HT1080 (cell line): ENCODE measurements at places on chromosomes 13 and 19.
A peak's percentile ranks its signal among the peaks of the same experiment; 100 is the strongest.

- DNase-seq, result no peak
Observed at GRCh38 chr13:24083141-24083540, 77.4 kb upstream of the SPATA13 start.

GRCh38 chr13:37597477-37598025 is 1.0 kb downstream of the POSTN start:
- no peak for DNase-seq

- no peak for DNase-seq
Observed at GRCh38 chr19:9818175-9818733, 625 bp downstream of the FBXL12 start.

GRCh38 chr13:58406545-58406944 is 775.0 kb downstream of the PCDH17 start:
- no peak for DNase-seq

DNA sequence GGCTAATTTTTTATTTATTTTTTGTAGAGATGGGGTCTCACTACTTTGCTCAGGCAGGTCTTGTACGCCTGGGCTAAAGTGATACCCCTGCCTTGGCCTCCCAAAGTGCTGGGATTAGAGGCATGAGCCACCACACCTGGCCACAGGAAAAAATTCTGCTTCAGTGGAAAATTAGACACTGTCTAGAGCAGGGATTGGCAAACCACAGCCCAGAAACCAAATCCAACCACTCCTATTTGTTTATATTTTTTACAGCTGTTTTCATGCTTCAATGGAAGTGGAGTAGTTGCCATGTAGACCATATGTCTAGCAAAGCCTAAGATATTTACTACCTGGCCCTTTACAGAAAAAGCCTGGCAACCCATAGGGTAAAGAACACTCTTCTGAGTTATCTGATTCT is 123.7 kb upstream of the MRI1 start:
- DNase-seq, result no peak

DNA sequence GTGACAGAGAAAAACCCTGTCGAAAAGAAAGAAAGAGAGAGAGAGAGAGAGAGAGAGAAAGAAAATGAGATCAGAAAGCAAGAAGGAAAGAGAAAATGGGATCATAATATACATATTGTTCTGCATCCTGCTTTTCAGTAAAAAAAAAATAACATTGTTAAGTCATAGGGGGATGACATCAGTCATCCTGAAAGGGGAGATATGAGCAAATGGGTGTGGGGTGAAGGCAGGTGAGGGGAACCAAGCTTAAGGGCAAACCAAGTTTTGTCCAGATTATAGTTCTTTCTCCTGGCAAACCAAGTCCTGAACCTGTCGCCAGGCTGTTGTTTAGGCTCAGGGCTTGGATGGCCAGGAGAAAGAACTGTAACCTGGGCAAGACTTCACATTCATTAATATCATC is 92.6 kb upstream of the TMTC4 start:
- no peak for DNase-seq

DNA sequence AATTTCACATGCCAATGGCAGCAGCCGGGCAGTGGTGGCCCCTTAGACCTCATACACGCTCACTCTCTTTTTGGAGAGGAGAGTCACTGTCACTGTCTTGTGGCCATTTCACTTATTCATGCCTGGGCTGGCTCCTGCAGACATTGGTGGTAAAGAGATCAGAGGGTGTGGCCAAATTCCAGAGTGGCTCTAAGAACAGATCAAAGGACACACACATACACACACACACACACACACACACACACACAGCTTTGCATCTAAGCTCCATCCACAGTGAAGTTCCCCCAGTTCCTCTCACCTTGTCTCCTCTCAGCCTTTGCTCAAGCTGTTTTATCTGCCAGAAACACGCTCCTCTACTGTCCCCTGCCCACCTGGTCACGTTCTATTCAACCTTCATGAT is 46.5 kb upstream of the KPNA3 start:
- DNase-seq, result no peak

DNA sequence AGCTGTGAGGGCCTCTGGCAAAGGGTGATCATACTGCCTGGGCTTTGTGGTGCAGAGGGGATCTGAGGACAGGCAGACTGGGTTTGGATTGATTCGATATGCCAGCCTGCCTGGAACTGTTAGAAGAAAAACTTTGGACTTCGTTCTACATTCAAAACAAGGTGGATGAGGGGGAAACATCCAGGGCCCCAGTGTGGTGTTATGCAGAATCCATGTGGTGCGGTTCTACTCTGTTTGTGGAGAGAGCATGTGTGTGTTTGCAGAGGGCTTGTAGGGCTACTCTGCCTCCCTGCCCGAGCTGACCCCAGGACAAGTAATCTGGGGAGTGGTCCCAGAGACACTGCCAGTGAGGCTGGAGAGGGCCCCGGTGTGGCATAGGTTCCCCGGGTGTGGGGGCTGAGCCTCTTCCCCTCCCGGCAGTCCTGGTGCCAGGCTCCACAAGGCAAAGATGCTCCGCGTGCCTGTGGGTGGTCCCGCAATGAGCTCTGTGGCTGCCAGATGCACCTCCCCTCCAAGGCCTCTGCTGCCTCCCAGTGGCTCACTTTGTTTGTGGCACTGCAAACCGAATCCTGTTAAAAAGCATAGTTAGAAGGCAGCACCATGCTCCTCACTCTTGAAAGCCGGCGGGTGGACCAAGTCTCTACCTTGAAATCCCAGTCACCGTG is 22.3 kb upstream of the TFDP1 start:
- peak; percentile 67 for DNase-seq

DNA sequence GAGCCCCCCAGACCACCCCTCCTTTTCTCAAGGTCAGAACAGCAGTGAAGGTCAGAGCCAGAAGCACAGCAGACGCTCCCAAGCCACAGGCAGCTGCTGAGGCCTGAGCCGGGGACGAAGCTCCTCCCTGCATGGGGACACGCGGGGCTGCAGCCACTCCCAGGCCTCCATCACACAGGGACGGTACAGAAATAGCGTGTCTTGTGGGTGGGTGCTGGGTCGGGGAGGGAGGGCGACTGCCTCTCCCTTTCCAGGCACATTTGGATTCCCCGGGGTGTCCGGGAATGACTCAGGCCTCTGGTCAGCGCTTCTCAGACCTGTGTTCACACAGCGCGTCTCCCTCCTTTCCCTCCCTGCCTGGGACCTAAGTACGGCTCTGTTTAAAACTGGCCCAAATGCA is 33.2 kb downstream of the RASA3 start:
- peak; percentile 75 for DNase-seq

DNA sequence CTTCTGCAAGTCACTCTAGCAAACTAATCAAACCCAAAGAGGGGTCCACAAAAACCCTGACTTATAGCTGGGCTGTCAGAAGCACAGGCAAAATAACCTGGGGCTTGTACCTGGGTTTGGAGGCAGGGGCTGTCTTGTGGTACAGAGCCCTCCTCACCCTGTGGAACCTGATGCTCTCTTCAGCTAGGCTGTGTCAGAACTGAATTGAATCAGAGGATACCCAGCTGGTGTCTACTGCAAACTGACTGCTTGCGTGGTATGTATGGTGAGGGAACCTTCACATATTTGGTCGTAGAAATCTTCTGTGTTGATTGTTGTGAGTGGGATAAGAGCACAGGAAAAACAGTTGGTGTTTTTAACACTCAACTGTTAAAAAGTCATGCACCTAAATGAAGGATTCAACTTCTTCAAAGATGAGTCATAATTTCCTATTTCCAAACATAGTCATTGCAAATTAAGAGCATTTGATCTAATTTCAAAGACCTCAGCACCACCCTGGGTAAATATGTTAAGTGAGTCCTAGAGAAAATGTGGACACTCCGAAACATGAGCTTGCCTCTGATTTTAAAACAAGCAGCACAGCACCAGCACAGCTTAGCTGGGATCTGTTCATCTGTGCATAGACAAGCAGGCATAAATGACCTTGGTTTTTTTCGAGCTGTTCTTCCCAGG is 840.2 kb downstream of the UQCRFS1 start:
- no peak for DNase-seq

DNA sequence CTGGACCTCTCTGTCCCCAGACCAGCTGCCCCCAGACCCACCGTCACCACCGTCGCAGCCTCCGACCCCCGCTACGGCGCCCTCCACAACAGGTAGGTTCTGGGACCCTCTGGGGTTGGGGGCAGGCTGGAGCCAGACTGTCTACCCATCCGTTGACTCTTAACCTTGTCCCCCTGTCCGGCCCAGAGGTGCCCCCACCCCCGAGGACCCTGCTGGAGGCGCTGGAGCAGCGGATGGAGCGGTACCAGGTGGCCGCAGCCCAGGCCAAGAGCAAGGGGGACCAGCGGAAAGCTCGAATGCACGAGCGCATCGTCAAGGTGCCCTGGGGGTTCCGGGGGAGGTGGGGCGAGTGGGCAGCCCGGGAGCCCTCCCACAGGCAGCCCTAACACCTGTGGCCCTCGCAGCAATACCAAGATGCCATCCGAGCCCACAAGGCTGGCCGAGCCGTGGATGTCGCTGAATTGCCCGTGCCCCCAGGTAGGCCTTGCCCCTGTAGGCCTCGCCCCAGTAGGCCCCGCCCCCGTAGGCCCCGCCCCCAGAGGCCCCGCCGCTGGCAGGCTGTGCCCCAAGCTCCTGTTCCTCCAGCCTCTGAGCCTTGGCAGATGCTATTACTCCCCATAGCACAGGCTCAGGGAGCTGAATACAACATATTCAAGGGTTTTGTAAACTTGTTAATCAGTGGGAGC is 12.9 kb downstream of the CC2D1A start:
- DNase-seq, result no peak

DNA sequence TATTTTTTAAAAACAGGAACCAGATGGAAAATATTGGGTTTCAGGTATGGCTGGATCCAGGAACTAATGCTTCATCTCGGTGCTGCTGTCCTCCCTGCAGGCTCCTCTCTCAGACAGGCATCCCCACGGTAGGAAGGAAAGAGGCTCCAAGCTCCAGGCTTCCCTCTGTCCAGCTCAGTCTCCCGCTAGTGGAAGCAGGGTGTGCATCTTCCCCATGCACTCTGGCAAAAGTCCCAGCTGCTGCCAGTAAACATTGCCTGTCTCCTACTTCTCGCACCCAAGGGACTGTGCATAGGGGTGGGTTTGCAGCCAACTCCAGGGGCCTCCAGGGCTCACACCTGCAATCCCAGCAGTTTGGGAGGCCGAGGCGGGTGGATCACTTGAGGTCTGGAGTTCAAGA is 29.2 kb downstream of the IL12RB1 start:
- DNase-seq, result no peak

DNA sequence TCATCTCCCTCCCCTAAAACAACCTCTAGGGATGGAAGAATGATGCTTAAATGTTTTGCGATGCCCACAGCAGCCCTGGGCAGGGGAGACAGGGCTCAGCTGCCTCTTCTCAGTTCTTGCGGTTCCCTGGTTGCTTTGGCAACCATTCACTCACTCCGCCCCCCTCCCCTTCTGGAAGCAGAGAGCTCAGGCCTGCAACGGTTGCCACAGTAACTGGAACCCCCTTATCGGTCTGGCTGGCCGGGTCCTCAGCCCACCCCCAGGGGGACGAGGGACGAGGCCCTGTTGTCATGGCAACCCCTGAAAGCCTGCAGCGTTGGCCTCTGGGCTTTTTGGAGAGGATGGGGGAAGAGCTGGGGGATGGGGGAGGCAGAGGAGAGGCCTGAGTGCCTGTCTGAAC is 19.5 kb downstream of the NOVA2 start:
- no peak for DNase-seq

GRCh38 chr19:1411255-1412191 is 4.1 kb downstream of the DAZAP1 start:
- DNase-seq, result no peak

DNA sequence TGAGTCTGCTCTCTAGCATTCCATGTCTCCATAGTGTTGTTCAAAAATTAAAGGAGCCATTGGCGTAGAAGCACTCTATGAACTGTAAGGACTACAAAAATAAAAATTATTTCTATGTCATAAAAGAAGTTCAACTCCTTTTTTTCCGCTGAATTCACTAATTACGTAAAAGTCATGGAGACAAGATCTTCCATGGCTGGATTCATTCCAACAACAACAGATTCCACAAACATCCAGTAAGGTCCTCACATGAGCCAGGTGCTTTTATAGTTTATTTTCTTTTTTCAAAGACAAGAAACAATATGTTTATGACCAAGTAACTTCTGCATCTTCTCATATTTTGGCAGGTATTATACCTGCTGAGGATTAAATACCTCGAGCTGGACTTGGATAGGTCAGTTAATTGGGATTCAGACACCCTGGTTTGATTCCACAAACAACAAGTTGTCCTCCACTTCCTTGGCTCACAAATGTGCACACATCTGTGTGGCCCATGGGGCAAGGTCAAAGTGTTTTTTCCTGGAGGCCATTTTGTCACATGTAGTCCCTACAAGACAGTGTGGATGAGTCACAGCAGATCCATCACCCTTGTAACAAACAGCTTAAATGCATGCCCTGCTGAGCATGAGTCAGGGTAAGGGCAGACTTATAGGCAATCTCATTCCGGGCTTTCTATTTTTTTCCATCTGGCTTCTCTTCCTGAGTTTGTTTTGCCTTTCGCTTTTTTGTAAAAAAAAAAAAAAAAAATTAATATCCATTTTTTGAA is 475.6 kb downstream of the COG6 start:
- peak; percentile 86 for DNase-seq

DNA sequence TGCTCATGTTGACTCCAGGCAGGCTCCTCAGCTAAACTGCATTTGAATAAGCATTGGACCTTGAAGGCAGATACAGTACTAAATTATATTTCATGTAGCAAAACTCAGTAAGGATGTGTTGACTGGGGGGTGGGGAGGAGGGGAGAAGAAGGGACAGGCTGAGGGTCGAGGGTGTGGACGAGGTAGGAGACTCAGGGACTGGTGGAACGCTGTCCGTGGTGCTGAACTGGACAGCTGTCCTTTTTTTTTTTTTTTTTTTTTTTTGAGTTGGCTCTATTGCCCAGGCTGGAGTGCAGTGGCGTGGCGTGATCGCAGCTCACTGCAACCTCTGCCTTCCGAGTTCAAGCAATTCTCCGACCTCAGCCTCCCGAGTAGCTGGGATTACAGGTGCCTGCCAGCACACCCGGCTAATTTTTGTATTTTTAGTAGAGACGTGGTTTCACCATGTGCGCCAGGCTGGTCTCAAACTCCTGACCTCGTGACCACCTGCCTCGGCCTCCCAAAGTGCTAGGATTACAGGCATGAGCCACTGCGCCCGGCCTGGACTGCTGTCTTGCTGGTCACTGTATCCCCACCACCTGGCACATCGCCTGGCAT is 33.2 kb upstream of the CASP14 start:
- no peak for DNase-seq

DNA sequence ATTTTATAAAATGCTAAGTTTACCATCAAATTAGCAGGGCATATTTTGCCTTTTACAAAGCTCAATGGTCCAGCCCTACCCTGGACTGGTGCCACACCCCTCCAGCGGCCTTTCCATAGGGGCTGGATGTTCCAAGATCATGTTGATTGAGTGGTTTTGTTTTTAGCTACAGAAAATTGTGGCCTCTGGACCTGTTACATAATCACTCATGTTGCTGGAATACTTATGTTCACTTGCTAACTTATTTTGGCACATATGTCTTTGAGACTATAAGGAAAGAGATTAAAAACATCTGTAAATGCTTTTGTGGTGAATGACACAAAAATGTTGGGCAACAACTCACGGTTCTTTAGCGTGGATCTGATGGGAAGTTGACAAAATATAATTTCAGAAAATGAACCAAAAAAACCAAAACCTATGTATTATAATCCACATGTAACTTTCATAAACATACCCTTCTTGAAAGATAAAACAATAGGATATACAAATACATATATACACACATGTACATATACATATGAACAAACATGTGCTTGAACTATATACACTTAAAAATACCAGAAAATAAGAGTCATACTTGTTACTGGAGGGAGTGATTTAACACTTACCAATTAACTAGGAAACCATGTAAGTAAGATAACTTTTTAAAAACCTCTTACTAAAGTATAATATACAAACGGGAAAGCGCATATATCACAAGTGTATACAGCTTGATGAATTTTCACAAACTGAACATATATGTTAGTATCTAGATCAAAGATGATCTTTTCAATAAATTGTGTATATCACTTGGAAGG is 46.6 kb upstream of the SLC15A1 start:
- DNase-seq, result no peak
